ENCODE measurements at places on chromosomes 12 and 14.

GRCh38 chr14:47739541-47739940, 64.1 kb upstream of the MDGA2 start:
- no peak for DNase-seq

GRCh38 chr14:85675957-85676356, 146.0 kb downstream of the FLRT2 start:
- no peak for DNase-seq

- no peak for DNase-seq
Observed at GRCh38 chr12:91819132-91819447, 326.6 kb downstream of the BTG1 start.

DNA sequence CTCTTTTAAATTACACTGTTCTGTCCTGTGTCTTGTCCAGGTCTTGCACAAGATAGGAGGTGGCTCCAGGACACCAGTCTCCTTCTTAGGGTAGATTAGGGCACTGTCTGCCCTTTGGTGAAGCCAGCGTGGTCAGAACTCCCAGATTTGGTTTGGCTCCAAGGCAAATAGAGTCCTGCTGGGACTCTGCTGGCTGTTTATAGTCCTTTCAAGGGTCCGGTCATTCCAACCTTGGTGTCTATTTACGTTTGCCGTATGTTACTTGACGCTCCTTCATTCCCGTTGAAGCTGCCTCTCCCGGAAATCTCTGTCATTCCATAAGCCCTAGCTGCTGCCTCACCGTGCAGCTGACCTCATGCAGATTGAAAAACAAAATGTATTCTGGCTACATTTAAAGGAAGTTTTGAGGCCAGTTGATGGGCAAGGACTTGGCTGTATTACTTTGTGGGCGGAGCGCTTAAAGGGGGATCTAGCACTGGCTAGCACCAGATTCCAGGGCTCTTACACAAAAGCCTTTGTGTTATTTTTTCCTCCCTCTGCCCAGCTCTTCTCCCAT, 180.6 kb downstream of the AKAP6 start:
- DNase-seq: peak; percentile 93

DNA sequence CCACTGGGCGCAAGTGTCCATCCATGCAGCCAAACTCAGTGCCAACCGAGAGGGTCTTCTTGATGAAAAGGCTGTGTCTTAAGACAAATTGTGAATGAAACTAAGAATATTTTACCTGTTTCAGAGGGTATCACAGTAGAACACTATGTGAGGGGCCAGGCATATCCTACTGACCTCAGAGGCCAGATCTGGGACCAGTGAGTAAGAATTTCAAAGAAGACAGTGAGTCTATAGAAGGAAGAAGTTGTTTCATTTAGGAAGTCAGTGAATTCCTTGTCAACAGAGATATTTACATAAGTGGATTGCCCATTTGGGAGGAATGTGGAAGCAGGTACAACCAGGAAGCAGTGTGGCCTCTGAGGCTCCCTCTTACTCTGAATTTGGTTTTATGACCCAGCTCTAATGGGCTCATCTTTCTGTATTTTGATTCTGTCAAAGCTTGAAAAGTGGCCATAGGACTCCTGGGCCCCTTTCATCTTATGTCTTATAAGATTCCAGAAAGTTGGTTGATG, 137.4 kb downstream of the ZNF664 start:
- DNase-seq: no peak

GRCh38 chr14:30227876-30228275, 300.2 kb upstream of the PRKD1 start:
- peak; percentile 68 for DNase-seq

DNA sequence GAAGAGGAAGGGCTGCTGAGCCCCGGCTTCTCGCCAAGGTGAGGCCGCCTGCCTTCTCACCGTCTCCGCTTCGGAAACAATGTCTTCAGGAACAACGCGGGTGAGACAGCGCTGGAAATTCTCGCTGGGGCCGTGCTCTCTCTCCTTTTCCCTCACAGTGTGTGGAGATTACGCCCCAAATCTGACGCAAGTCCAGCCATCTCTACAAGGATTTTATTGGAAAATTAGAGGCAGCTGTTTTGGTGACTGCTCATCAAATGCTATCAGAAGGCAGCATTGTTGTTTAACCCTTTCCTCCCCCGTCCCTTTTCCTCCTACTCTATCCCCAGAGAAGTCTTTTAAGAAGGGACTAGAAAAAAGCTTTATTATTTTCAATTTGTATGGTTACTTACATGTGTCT, 53.5 kb downstream of the PIWIL1 start:
- no peak for DNase-seq

Data from mammary epithelial cell (primary cell).